NCI-H774 (cell line): ENCODE measurements at places on chromosomes 2 and 18.

DNA sequence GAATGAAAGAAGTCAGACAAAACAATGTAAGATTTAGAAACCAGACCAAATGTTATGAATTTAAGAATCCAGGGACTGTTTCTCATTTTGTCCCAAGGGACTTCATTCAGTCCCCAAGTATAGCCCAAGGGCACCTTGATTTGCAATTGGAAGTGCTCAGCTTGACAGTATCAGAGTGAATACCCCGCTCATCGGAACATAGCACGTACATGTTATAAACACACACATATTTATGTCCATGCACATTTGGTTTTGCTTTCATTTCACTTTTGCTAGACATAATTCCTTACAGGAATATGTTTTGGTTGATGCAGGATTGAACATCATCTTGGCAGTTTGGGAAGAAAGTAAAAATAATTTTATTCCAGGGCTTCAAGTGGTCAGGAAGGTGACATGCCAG is 100.2 kb downstream of the PID1 start:
- DNase-seq: no peak

DNA sequence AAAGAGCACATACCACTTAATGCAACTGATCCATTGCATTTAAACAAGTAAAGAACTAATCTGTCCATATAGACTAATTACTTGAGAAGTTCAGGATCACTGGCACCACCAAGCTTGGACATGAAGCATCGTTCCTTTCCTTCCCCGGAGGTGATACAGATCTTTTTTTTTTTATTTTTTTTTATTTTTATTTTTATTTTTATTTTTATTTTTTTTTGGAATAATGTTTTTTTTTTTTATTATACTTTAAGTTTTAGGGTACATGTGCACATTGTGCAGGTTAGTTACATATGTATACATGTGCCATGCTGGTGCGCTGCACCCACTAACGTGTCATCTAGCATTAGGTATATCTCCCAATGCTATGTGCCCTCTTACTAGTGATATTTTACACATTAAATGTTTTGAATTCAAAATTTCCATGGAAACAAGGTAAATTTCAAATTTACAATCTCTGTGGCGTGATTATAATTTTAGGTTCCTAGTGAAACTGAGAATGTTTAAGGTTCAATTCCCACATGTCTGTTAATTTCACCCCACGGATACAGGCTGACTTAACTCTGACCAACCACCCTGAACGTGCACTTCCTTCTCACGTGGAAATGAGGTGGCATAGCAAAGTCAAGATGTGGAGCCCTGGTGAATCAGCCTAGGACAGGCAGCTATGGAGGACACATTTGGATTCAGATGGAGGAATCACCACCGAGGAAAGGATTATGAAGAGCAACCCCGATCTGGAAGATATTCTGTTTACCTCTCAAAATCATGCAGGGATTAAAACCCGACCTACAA is 101.6 kb upstream of the THOC1 start:
- DNase-seq: no peak

GRCh38 chr18:24995056-24995455 is 356.9 kb downstream of the ZNF521 start:
- no peak for DNase-seq

DNA sequence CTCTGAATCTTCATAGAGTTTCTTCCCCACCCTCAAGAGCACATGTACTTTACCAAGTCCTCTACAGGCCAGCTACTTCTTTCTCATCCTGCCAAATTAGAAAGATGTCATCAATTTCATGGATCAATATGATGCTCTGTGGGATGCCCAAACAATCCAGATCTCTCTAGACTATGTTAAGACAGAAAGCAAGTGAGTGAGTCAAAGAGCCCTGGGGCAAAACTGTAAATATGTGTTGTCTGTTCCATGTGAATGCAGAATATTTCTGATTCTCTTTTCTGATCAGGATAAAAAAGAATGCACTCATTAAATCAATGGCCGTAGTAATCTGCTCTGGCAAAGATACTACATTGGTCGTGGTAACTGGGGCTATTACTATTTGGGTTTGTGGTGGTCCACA is 53.1 kb upstream of the ROCK2 start:
- no peak for DNase-seq

DNA sequence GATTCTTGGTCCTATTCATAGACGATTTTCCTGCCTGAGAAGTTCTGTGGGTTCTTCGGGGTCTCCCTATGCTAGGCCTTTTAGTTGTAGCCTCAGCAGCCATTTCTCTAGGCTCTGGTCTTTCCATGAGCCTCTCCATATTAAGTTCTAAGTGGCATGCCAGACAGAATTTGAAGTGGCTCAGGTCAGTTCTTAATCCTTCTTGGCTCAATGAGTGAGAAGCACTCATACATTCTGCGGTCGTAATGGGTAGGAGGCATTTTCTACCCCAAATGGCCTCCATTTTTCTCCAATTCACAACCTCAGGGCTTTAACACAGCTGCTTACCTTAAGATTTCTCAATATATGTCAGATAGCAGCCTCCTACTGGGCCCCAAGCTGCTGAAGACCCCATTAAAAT is 405.3 kb upstream of the GALNT5 start:
- no peak for DNase-seq
